Stomach (tissue), 19 donors: ENCODE measurements at places on chromosomes 12 and 14. TPM values are rescaled to one million over a fixed set of nuclear protein-coding genes. Genes with fewer than 3 reads are reported as not detected.

CD163L1 gene
- 17.7 TPM for total RNA-seq

RASSF9 gene
- total RNA-seq: under 0.01 TPM

VSIG10 gene
- total RNA-seq: 9.3 TPM

NRXN3 gene
- total RNA-seq: 41.1 TPM

RASSF8 gene
- 14.9 TPM for total RNA-seq
